SHP77 (cell line): ENCODE measurements at places on chromosomes 2 and 18.
A peak's percentile ranks its signal among the peaks of the same experiment; 100 is the strongest.

DNA sequence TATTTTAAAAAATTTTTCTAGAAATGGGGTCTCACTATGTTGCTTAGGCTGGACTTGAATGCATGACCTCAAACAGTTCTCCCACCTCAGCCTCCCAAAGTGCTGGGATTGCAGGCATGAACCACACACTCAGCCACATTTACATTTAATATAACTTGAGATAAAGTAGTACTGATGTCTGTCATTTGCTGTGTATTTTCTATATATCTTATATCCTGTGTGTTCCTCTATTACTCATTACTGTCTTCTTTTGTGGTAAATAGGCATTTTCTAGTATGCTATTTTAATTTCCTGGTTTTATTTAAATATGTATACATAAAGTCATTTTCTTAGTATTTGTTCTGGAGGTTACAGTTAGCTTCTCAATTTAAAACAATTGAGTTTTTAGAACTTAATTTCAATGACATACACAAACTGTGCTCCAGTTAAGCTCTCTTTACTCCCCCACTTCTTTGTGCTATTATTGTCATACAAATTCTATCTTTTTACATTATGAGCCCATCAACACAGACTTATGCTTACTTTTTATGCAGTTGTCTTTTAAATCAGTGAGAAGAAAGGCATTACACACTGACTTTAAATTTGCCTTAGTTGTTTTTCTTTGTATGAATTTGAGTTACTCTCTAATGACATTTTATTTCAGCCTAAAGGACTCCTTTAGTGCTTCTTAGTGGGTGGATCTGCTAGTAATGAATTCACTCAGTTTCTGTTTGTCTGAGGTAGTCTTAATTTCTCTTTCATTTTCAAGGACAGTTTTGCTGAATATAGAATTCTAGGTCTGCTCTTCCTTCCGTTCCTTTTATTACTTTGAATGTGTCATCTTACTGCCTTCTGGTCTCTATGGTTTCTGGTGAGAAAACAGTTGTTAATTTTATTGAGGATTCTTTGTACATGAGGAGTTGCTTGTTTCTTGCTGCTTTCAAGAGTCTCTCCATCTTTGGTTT lies 6.2 kb upstream of the INPP4A start:
- no peak for DNase-seq

DNA sequence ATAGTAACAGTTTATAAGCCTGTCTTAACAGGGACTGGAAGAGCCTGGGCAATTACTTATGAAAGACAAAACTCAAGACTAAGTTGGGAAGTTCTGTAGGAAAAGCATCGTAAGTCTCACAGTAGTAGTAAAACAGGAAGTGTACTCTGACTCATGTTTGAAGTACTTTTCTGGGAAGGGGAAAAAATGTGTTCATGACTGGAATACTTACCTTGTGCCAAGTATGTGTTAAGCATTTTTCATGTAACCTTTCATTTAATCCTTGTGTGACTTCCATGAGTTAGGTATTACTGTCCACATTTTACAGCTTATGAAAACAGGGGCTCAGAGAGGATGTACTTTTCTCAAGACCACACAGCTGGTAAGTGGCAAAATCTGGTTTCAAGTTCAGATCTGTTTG lies 13.7 kb upstream of the SKOR2 start:
- DNase-seq, result no peak

DNA sequence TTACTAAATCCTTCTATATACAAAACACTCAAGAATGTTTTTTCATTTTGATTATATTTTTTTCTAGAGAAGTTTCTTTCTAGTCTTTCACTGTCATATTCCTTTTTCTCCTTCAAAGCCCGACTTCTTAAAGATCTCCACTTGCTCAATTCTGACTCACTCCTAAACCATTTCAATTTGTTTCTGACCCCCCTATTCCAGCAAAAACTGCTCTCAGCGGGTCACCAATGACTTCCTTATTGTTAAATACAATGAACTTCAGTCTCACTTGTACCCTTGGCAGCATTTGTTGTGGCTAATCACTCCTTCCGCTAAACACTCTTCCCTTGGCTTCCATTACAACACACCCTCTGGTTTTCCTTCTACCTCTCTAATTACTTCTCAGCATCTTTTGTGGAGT lies 111.1 kb upstream of the RBBP8 start:
- DNase-seq, result no peak

GRCh38 chr18:53458944-53459580 lies 765.4 kb downstream of the MBD2 start:
- no peak for DNase-seq

- no peak for DNase-seq
Measured at GRCh38 chr18:46301081-46301480, 196.9 kb downstream of the HAUS1 start.

DNA sequence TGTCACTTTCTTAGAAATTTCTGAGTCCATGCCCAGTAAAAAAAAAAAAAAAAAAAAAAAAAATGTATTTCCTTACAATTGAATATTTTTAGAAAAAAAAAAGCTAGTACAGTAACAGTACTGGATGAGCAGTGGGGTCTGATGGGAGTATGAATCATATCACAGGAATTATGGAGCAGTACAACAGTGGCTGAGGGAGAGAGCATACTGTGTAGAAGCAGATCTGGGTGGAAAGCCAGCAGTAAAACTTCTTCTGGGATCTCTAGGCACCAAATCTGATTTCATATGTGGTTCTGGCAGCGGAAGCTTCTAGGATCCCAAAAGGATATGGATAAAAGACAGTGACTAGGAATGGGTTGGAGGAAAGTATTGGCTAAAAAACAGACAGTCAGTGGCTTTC lies 414.9 kb upstream of the FSHR start:
- DNase-seq, result no peak

- no peak for DNase-seq
Measured at GRCh38 chr18:65587491-65587890, 163.3 kb upstream of the CDH7 start.

GRCh38 chr2:85111819-85112281 lies 21.3 kb upstream of the TCF7L1 start:
- DNase-seq, result no peak

DNA sequence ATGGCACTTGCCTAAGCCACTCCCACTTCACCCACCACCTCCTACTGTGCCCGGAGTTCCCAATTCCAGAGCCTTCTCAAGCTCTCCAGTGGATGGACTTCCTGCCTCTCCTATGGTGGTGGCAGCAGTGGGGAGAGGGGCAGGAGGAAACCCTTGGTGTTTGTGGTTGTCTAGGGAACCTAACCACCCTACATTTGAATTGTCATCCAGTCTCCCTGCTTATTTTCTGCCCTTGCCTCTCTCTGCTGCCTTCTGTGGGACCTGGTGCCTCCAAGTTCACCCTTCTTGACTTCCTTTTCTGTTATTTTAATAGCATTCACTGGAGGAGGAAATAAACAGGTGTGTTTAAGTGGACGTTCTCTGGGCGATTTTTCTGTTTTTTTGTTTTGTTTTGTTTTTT lies 50.0 kb upstream of the HPCAL1 start:
- no peak for DNase-seq

- no peak for DNase-seq
Measured at GRCh38 chr2:24628746-24629145, 137.7 kb downstream of the NCOA1 start.

- DNase-seq, result no peak
Measured at GRCh38 chr2:68379184-68379708, 14.2 kb downstream of the PLEK start.

DNA sequence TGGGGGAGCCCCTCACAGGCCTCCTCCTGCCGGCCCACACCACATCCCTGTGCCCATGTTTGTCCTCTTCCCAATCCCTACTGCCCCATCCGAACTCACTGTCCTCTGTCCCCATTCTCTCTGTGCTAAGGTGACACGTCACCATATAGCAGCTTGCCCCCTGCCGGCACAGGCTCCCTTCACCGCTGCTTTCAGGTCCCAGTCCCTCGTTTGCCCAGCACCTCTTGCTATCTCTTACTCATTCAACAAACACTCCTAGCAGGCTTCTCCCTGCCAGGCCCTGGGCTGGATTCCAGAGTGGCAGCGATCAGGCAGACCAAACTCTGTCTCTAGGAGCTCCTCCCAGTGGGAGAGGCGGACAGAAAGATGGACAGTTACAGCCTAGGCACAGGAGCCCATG lies 74.3 kb downstream of the TFCP2L1 start:
- no peak for DNase-seq

GRCh38 chr2:32824070-32824809 lies 122.5 kb upstream of the LTBP1 start:
- no peak for DNase-seq

GRCh38 chr2:158337018-158337417 lies 119.5 kb downstream of the CCDC148 start:
- no peak for DNase-seq

DNA sequence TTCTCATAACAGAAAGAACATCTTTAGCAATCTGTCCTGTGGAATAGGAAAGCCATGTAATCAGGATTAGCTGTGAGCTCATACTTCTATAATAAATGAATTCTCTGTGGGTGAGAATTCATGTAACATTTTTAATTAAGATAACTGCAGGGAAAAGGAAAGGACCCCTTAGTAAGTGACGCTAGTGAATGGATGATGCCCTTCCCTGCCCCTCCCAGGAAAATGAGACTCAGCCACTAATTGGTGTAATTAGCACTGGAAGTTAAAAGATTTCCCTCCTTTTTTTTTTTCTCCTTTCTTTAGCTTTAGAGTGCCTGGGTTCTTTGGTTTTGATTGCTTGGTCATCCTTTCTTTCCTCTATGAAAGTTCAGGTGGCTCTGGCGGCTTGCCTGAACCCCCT lies 90.3 kb downstream of the VWA3B start:
- no peak for DNase-seq

GRCh38 chr2:70340761-70341476 lies 39.1 kb upstream of the FAM136A start:
- peak; percentile 48 for DNase-seq
